ENCODE measurements at places on chromosomes 7 and 10.

DNA sequence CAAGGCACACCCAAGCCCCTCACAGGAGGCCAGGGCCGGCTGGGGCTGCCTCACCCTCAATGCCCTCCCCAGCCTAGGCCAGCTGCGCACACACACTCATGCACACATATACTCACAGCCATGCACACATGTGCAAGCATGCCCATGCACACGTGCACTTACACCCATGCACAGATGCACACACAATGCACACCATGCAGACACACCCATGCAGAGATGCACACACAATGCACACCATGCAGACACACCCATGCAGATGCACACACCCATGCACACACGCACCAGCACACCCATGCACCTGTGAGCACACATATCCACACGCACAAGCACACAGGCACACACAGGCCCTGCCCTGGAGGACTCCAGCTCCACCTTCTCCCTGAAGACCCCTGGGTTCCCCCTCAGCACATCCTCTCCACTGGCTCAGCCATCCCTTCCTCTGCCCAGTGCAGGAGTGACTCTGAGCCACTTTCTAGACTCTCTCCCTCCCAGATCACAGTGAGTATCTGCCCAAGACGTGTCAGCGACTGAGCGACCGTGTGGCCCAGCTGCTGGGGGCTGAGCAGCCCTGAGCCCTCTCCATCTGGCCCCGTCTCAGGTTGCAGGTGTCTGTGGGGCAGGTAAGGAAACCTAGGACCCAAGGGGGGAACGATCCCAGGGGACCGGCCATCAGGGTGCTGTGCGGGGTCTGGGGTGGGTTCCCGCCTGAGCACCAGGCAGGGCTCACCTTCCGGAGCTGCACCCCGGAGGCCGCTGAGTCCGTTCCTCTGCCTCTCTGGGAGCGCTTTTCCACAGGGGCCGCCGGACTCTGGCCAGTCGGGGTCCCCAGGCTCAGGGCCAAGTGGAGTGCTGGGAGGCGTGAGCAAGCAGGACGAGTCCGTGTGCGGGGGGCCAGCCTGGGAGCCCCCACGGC is 25.8 kb downstream of the AP5Z1 start:
- no peak overlapping the region for H3K4me3 ChIP-seq
- H3K36me3 ChIP-seq: no peaks in the 10 kb centered on the region
- DNase-seq: no peak
- H3K27me3 ChIP-seq: no peaks in the 10 kb centered on the region

DNA sequence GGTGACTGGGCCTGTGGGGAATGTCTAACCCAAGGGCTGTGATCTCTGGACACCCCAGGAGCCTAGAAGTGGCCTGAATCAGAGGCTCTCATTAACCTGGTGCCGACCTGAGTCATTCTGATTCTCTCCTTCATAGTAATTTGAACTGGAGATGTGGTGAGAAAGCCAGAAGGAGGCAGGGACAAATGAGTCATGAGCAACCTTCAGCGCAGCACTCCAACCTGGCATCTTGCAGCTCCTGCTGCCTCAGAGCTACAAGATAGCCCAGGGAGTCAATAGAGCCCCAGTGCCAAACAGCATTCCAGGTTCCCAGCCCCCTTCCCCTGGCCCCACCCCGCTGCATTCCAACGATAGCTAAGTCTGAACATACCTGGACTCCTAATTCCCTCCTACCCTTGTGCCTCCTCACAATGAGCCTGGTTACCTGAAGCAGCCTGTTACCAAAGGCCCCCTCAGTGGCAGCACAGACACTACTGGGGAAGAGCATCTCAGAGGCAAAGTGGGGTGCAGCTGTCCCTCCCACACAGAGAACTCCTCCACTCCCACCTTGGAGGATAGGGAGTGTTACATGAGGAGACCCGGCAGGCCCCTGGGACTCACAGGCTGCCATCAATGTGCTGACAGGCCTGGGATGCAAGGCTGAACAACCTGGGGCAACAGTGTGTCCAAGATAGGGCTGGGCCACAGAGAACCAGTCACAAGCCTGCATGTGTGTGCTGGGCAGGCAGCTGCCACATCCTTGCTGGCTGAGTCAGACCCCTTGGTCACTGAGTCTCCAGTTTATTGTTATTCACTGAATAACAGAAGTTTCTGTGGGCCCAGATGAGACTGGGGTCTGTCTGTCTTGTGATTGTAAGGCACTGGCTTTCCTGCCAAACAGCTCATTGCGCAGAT is 76.8 kb upstream of the LEP start:
- peaks cover 57% of the 10 kb centered on the region for H3K27me3 ChIP-seq
- DNase-seq: no peak
- H3K4me3 ChIP-seq: no peak overlapping the region
- no peaks in the 10 kb centered on the region for H3K36me3 ChIP-seq
- peaks cover 9% of the 10 kb centered on the region for H3K4me1 ChIP-seq

GRCh38 chr7:101560856-101561255 is 68.2 kb downstream of the MYL10 start:
- no peak overlapping the region for H3K27ac ChIP-seq
- DNase-seq: no peak
- no peaks in the 10 kb centered on the region for H3K4me1 ChIP-seq

DNA sequence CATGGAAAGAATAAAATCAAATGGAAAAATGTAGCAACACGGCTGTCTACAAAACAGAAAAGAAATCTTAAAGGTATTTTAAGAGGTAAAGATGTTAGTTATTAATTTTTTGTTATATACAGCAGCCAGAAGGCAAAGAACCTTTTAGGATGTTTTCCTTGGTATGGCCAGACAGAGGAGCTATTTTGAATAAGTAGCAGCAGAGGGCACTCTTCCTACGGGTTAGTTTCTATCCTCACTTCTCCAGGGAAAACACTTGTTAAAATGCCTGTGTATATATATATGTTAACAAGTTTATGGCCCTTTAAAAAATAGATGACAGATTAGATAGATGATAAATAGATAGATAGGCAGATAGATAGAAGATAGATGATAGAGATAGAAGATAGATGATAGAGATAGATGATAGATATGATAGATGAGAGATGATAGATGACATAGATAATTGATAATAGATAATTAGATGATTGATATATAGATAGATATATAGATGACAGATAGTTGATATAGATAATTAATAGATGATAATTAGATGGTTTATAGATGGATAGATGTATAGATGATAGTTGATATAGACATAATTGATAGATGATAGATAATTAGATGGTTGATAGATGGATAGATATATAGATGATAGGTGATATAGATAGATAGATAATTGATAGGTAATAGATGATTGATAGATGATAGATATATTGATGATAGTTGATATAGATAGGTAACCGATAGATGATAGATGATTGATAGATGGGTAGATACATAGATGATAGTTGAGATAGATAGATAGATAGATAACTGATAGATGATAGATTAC is 57.8 kb upstream of the WIPF3 start:
- DNase-seq: no peak
- H3K27ac ChIP-seq: peak overlapping the region; percentile 63
- H3K36me3 ChIP-seq: no peaks in the 10 kb centered on the region
- no peaks in the 10 kb centered on the region for H3K4me1 ChIP-seq
- no peak overlapping the region for H3K4me3 ChIP-seq

GRCh38 chr7:111098926-111099250 is 8.0 kb downstream of the LRRN3 start:
- peaks cover 26% of the 10 kb centered on the region for H3K36me3 ChIP-seq
- DNase-seq: no peak
- H3K4me1 ChIP-seq: peaks cover 76% of the 10 kb centered on the region
- H3K27me3 ChIP-seq: no peaks in the 10 kb centered on the region
- H3K4me3 ChIP-seq: peak overlapping the region; percentile 88

- no peaks in the 10 kb centered on the region for H3K4me1 ChIP-seq
- H3K27ac ChIP-seq: no peak overlapping the region
- H3K27me3 ChIP-seq: no peaks in the 10 kb centered on the region
- no peak for DNase-seq
- no peaks in the 10 kb centered on the region for H3K36me3 ChIP-seq
Observed at GRCh38 chr7:71613313-71613712, 481.4 kb downstream of the GALNT17 start.

DNA sequence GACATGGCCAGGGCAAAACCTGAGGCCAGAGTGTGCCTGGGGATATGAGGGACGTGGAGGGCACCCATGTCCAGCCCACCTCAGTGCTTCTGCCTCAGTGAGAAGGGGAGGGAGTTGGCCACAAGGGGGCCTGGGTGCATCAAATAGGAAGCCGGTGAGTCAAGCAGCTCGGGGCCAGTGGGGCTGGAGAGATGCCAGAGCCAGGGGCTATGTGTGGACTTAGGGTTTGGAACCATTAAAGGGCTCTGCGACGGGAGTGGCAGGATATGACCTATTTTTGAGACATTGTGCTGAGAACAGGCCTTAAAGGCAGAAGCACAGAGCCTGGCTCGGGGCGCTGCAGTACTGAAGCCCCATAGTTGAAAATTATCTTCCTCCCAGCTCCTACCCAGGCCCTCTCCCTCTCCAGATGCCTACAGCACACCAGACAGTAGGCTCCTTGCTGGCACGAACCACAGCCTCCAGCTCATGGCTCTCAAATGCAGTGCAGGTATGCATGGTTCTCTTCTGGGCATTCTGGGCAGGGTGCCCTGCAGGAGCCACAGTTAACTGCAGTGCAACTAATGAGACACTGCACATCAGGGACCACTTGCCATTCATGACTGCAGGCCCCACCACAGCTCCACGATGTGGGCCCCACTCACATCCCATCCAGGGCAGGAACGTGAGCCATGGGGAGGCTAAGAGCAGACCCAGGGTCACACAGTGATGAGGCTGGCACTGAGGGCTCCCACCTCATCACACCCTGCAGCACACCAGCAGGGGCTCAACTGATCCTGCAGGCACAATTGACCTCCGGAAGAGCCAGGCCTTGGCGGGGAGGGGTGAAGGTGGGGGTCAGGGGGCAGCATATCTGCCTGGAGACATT is 7.2 kb upstream of the PGAM2 start:
- peak overlapping the region; percentile 66 for H3K27ac ChIP-seq
- H3K4me3 ChIP-seq: no peak overlapping the region
- no peaks in the 10 kb centered on the region for H3K27me3 ChIP-seq
- peak; percentile 50 for DNase-seq
- peaks cover 26% of the 10 kb centered on the region for H3K4me1 ChIP-seq

DNA sequence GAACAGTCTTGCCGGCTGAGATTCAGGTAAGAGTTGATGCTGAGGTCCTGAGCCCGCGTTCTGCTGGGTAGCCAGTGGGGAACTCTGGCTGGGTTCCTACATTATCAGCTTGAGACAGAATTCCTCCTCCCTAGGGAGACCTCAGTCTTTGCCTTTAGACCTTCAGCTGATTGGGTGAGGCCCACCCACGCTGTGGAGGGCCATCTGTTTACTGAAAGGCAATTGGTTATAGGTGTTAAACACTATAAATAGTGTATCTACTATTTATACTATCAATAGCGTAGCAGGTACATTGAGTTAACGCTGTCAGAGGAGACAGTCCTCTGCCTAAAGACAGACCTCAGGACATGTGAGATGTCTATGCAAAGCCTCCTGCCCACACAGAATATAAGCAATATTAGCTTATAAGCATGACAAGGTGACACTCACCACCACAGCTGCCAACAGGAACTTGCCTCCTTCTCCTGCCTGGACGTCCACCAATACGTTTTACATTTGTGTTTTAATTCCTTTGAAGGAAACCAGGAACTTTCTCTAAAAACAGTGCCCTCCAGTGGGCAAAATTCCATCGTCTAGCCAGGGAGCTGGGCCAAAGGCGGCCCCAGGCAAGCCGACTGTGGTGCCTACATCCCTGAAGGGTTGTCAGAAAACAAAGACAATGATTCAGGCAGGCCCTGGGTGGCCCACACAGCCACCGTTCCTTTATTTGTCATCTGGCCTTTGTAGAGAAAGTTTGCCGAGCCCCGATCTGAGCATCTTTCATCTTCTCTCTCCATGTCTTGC is 58.8 kb downstream of the INSIG1 start:
- no peak overlapping the region for H3K4me3 ChIP-seq
- H3K27me3 ChIP-seq: peaks cover 19% of the 10 kb centered on the region

GRCh38 chr7:47435889-47436312 is 146.0 kb downstream of the TNS3 start:
- no peaks in the 10 kb centered on the region for H3K4me1 ChIP-seq
- no peaks in the 10 kb centered on the region for H3K36me3 ChIP-seq
- H3K4me3 ChIP-seq: no peak overlapping the region
- H3K27ac ChIP-seq: no peak overlapping the region
- H3K27me3 ChIP-seq: no peaks in the 10 kb centered on the region

- peak overlapping the region; percentile 90 for H3K4me3 ChIP-seq
- peak; percentile 18 for DNase-seq
- peaks cover 13% of the 10 kb centered on the region for H3K4me1 ChIP-seq
- peaks cover 16% of the 10 kb centered on the region for H3K36me3 ChIP-seq
Observed at GRCh38 chr10:42783181-42783549, 570 bp downstream of the BMS1 start.

DNA sequence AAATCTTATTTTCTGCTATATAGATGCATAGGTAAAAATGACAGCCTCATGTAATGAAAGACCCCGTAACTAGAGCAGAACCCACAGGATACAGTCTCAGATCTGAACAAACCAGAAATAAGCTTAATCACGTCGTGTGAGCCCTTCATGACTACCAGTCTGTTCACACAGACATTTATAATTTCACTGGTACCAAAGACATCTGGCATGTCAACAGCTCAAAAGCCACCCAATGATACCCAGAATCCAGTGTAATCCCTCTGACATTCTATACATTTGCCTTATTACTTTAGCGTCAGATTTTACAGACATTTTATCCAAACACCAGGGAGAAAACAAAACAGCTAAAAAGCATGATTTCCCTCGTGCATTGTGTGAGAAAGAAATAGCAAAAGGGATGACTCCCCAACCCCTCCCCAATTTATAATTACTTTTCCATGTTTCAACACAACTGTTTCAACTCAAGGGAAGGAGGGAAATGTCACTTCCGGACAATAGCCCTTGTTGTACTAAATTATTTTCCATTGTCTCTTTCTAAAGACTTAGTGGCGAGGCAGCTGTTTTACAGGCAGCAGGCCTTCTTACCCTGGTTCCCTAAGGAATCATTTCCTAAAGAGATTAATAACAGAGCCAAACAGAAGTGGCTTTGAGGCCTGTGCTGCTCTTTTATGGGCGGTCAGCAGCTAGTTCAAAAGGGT is 33.2 kb downstream of the DOCK4 start:
- H3K27ac ChIP-seq: no peak overlapping the region
- H3K4me1 ChIP-seq: no peaks in the 10 kb centered on the region
- H3K4me3 ChIP-seq: no peak overlapping the region
- peaks cover 22% of the 10 kb centered on the region for H3K27me3 ChIP-seq
- DNase-seq: no peak

- DNase-seq: no peak
- H3K36me3 ChIP-seq: peaks cover 2% of the 10 kb centered on the region
- peaks cover 55% of the 10 kb centered on the region for H3K4me1 ChIP-seq
- H3K4me3 ChIP-seq: peak overlapping the region; percentile 83
- peak overlapping the region; percentile 23 for H3K27ac ChIP-seq
- H3K27me3 ChIP-seq: no peaks in the 10 kb centered on the region
Observed at GRCh38 chr7:100157334-100158228, 942 bp downstream of the TRAPPC14 start.

- H3K36me3 ChIP-seq: no peaks in the 10 kb centered on the region
- H3K27me3 ChIP-seq: no peaks in the 10 kb centered on the region
- H3K27ac ChIP-seq: no peak overlapping the region
Observed at GRCh38 chr7:134879815-134880475, 100.5 kb downstream of the CALD1 start.

Data from activated T-cell treated with anti-CD3 and anti-CD28 coated beads, Interleukin-2, amount 50 U/mL, for 72 hours (primary cell).